ENCODE measurements at places on chromosomes 12 and 14. TPM values are rescaled to one million over a fixed set of nuclear protein-coding genes. Genes with fewer than 3 reads are reported as not detected.

Gene EMC9
- 13.6 TPM for total RNA-seq

GRCh38 chr14:42424501-42424900, 817.8 kb downstream of the LRFN5 start:
- no peak overlapping the region for H3K4me3 ChIP-seq
- DNase-seq, result no peak
- H3K27me3 ChIP-seq, result no peaks in the 10 kb centered on the region
- no peak overlapping the region for H3K27ac ChIP-seq
- no peaks in the 10 kb centered on the region for H3K36me3 ChIP-seq

Gene TAS2R31
- not detected for total RNA-seq

DNA sequence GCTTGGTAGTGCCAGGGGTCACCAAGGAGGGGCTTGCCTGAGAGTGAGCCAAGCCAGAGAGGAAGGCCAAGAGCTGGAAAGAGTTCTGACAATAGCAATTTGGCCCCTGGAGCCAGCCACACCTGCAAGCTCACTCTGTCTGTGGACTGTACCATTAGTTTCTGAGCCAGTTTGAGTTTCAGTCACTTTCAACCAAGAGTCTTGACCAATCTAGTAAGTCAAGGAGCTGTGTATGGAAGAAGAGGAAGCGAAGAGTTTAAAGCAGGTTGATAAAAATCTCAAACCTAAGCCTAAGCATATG, 38.5 kb downstream of the NT5DC3 start:
- H3K36me3 ChIP-seq, result no peaks in the 10 kb centered on the region
- no peak overlapping the region for H3K4me3 ChIP-seq
- peaks cover 36% of the 10 kb centered on the region for H3K4me1 ChIP-seq
- H3K27me3 ChIP-seq, result no peaks in the 10 kb centered on the region

GRCh38 chr12:21370845-21371449, 1.8 kb upstream of the IAPP start:
- no peak overlapping the region for H3K27ac ChIP-seq
- DNase-seq, result no peak
- no peak overlapping the region for H3K4me3 ChIP-seq
- H3K27me3 ChIP-seq, result no peaks in the 10 kb centered on the region
